ENCODE measurements at places on chromosomes 4 and X.

- DNase-seq: peak; percentile 45
Measured at GRCh38 chrX:40167850-40168479, 70.2 kb upstream of the BCOR start.

DNA sequence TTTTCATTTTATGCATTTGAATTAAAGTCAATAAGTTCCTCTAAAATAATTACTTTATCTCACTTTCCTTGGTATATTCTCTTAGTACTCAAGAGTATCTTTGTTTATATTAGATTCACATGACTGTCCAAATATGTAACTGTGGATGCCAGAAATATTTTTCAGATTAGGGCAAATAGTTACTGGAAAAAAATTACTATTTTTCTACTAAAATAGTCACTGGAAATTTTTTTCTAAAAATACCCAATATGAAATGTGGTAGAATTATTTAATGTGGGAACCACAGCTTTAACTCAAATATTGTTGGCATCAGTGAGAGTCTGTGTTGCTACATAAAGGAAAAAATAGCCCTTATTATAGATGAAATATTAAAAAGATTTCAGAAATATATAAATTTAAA is 70.4 kb upstream of the NMU start:
- no peak for DNase-seq

DNA sequence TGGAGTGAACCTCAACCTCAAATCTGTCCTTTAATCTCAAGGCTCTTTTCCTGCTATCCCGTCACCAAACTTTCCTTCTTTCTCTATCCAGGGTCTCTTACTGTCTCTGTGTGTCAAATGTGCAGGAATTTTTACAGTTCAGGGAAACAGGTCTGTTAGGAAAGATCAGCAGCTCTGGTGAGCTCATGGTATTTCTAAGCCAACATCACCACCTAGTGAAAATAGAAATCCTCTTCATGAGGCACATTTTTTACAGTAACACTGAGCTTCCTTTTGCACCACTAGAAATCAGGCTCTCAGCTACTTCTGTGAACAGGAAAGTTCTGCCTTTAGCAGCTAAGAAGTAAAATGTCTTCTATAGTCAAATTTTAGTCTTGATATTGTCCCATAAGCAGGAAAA is 39.6 kb downstream of the NUDT11 start:
- no peak for DNase-seq

DNA sequence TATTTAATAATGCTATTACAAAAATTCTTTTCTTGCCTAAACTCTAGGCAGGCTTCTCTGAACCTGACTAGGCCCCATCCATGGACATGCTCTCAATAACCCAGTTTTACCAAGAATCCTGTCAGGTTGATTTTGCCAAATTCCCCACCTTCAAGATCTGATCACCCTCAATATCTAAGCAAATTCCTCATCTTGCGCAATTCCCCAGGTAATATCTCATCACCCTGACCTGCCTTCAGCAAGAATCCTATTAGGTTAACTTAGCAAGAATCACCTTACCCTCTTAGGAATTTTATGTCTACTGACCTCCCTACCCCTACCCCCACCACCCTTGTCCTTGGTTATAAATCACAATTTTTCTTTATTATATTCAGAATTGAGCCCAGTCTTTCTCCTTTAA is 579.1 kb downstream of the C4orf33 start:
- DNase-seq: no peak

- DNase-seq: no peak
Measured at GRCh38 chr4:125735102-125735501, 420.3 kb downstream of the FAT4 start.

DNA sequence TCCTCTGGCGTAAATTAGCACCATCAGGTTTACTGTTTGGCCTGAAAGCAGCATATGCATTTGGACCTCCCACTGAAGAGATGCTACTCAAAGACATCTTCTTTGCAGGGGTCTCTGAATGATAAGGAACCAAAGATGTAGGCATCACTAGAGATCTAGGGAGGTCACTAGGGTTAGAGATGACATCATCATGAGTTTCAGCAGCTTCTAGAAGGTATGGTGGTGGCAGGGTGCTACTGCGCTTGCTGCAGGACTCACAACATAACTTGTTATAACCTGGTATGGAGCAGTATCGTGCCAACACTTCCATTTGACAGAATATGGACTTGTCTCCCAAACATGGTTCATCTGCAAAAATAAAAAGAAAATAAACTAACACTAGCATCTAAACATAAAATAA is 251.6 kb downstream of the NPFFR2 start:
- DNase-seq: no peak

DNA sequence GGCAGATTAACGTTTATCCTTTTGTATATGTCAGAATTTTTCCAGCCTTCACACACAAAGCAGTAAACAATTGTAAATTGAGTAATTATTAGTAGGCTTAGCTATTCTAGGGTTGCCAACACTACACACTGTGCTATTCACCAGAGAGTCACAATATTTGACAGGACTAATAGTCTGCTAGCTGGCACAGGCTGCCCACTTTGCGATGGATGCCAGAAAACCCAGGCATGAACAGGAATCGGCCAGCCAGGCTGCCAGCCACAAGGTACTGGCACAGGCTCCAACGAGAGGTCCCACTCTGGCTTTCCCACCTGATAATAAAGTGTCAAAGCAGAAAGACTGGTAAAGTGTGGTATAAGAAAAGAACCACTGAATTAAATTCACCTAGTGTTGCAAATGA is 94.8 kb downstream of the TET2 start:
- DNase-seq: peak; percentile 3

DNA sequence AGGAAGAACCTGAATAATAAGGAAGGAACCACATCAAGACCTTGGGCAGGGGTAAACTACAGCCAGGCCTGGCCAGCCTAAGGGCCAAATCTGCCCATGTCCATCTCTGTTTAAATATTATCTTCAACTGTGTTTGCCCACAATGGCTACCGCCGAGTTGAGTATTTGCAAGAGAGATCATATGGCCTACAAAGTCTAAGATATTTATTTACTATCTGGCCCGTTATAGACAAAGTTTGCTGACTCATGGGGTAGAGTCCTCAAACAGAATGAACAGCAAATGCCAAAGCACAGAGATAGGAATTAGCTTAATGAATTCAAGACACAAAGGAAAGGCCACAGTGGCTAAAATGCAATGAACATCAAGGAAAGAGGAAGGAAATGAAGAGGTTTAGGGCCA is 44.8 kb downstream of the RPS6KA3 start:
- DNase-seq: peak; percentile 5

DNA sequence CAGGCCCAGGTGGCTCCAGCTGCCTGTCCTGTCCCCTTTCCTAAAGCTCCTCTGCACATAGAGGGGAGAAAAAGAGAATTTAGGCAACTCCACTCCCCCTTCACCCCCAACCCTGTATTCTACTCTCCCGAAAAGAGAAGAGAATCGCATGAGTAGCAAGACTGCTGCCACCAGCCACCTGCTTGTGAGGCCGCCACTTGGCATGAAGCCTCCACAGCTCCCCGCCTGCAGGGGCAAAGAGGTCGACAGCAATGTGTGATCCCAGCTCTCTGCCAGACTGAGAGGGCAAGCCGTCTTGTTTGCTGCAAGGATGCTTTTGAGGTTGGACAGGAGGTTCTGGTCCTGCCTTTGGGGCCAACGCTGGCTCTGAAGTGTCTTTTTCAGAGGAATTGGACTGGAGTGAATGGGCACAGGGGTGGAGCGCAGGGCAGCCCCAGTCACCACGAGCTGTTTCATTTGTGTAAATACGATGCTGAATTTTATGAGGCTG is 77.1 kb downstream of the STARD8 start:
- DNase-seq: no peak

- DNase-seq: no peak
Measured at GRCh38 chr4:172573899-172574298, 594.7 kb upstream of the GALNT7 start.

- DNase-seq: no peak
Measured at GRCh38 chrX:123230798-123231197, 46.7 kb downstream of the GRIA3 start.

- DNase-seq: peak; percentile 38
Measured at GRCh38 chrX:46903458-46904242, 8.6 kb upstream of the JADE3 start.

DNA sequence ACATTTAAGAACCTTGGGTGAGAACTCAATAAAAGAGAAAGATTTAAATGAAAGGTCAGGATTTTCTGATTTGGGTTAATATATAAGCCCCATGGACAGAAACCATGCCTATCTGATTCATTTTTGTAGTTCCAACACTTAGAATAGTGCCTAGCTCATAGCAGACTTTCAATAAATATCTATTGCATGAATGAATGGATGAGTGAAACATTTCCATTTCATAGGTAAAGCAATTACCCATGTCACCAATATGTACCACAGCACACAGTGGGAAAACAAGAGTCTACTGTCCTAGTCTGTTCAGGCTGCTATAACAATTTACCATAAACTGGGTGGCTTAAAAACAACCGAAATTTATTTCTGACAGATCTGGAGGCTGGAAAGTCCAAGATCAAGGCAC is 63.9 kb upstream of the PTPN13 start:
- DNase-seq: no peak

- DNase-seq: no peak
Measured at GRCh38 chr4:183674153-183674552, 15.1 kb downstream of the TRAPPC11 start.

DNA sequence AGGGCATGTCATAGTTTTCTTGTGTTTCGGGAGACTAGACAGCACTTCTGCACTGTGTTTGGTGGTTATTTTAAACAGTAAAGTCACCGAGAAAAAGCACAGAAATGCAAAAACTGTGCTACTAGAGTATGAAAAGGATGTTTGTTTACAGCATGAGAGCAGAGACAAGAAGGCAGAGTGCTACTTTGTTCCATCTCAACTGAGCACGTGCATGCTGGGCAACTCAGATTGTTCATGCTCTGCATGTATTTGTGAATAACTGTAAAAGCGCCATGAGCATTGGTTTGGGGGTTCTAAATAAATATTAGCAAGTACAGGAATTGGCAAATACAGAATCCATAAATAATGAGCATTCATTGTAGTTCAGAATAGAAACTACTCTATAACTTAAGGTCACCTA is 7.4 kb downstream of the EVC start:
- no peak for DNase-seq

- no peak for DNase-seq
Measured at GRCh38 chrX:46777971-46778810, 19.3 kb upstream of the SLC9A7 start.

DNA sequence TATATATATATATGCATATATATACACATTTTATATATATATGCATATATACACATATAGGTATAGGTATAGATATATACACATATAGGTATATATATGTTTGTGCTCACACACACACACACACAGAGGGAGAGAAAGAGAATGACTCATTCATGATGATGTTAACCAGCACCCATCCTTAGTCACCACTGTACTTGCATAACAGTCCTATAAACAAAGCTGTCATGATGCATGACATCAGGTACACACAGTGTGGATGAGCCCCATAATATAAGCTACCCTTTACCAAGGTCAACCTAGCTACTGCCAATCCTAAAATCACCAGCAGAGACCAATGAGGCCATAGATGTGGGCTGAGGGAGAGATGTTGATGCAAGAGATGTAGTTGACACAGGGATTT is 1408.0 kb downstream of the RAPGEF2 start:
- DNase-seq: no peak

- DNase-seq: no peak
Measured at GRCh38 chr4:85028910-85029309, 62.4 kb upstream of the WDFY3 start.

- no peak for DNase-seq
Measured at GRCh38 chr4:102789317-102789717, 28.5 kb upstream of the MANBA start.

- DNase-seq: no peak
Measured at GRCh38 chrX:44765556-44765955, 78.3 kb upstream of the DUSP21 start.

- peak; percentile 42 for DNase-seq
Measured at GRCh38 chr4:140149846-140150635, 3.9 kb downstream of the MAML3 start.
